ENCODE measurements at places on chromosomes 3 and 15.

- DNase-seq = peak; percentile 56
Measured at GRCh38 chr3:152524198-152525140, 255.7 kb downstream of the MBNL1 start.

DNA sequence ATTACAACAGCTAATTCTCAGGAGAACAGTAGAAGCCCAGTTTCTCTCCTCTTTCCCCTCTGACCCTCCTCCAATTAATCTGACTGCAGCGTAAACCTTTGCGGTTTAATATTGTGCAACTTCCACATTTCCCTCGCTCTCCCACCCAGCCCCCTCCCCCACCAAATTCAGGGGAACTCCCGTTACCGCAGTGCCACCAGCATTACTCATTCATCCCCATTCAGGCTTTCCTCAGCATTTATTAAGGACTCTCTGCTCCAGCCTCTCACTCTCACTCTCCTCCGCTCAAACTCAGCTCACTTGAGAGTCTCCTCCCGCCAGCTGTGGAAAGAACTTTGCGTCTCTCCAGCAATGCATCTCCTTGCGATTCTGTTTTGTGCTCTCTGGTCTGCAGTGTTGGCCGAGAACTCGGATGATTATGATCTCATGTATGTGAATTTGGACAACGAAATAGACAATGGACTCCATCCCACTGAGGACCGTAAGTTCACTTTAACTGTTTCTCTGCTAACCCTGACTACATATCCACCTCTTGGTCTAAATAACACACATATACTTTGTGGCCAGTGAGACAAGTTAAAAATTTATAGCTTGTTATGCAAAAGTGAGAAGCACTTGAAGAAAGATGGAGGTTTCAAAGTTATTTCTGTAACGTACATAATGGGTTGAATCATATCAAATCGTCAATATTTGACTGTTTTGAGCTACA, at the start of gene PTX3:
Gene PTX3, plus strand, starts transcription at position 268 of the 709 bp plus-strand sequence. Its CDS starts 84 bp downstream, at position 352.
- no peak for DNase-seq

DNA sequence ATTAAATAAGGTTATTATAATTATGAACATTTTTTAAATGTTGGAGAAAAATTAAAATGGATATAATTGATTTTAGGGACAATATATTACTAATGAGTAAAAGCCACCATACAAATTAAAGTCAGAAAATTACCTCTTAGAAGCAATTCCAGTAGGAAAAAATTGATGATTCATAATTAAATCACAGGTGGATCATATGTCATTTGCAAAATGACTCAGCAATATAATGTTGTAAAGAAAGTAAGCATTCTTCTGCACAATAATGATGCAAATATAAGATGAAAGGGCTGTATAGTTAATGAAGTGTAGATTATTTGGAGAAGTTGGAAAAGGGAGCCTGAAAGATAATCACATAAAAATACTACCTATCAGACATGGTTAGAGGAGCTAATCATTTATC, 25.8 kb downstream of the ZPLD1 start:
- DNase-seq = no peak

- no peak for DNase-seq
Measured at GRCh38 chr15:79089331-79089889, 1.2 kb downstream of the RASGRF1 start.

GRCh38 chr3:73257186-73257585, 195.7 kb downstream of the EBLN2 start:
- no peak for DNase-seq

- DNase-seq = no peak
Measured at GRCh38 chr3:75296858-75297257, 367.3 kb upstream of the FRG2C start.

- DNase-seq = no peak
Measured at GRCh38 chr15:88334436-88334835, 77.9 kb upstream of the NTRK3 start.

- no peak for DNase-seq
Measured at GRCh38 chr3:126511291-126511690, 6.3 kb downstream of the UROC1 start.

DNA sequence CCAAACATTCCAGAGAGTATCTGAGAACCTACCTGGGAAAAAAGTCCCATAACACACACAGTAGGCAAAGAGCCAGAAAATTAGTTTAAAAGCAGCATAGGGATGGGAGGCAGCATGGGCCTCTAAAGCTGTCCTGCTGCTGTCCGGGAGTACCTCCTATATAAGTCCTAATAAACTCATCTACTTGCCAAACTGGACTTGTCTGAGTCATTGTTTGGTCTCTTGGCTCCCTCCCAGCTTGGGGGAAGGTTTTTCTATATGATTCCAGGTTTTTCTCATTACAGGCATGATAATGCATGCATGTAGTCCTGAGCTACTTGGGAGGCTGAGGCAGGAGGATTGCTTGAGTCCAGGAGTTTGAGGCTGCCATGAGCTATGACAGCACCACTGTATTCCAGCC, 17.5 kb upstream of the HACD2 start:
- no peak for DNase-seq

- DNase-seq = no peak
Measured at GRCh38 chr3:123335007-123335670, 113.8 kb downstream of the ADCY5 start.

DNA sequence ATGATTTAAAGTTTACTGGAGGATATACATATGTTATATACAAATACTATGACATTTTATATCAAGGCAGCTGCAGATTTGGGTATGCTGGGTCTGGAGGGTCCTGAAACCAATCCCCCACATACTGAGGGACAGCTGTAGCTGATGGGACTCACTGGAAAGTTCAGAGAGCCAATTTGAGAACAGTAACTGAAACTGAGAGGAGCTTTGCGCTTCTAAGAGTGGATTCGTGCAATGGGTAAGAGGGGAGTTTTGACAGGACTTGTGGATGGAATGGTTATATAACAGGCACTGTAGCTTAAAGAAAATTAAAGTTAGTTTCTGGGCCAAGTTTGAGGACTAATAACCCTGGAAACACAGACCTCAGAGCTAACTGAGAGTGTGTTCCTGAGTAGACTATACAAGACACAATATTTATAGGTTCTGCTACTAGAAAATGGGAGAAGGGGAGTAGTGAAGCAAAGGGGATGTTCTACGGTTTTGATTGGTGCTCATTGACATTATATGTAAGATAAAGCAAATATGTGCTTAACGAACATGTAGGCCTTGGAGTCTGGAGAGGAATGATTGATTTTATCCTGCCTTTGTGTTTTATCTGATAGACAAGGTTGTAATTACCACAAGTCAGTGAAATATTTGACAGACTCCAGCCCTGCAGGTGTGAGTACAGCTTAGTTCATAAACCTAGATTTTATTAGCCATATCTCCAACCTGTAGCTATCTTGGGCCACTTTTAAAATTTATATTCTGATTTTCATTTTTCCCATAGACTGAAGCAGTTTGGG, 4.8 kb upstream of the ZMAT3 start:
- DNase-seq = no peak

GRCh38 chr3:59817511-59817910, 767.7 kb upstream of the CFAP20DC start:
- no peak for DNase-seq

- DNase-seq = no peak
Measured at GRCh38 chr3:133963657-133964396, 65.9 kb downstream of the SLCO2A1 start.

- DNase-seq = no peak
Measured at GRCh38 chr3:171404376-171404967, 55.7 kb downstream of the TNIK start.

GRCh38 chr15:59892985-59893384, 111.1 kb upstream of the FOXB1 start:
- DNase-seq = no peak

DNA sequence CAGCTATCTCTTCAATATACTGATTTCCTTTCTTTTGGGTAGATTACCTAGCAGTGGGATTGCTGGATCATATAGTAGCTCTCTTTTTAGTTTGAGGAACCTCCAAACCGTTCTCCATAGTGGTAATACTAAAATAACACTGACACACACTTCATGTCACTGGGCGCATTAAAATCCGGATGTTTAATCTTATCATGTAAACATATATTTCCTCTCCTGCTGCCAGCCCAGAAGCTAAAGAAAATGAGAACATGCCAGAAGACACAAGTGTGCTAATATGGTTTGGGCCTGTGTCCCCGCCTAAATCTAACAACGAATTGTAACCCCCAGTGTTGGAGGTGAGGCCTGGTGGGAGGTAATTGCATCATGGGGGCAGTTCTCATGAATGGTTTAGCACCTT, 23.6 kb upstream of the KCNMB2 start:
- DNase-seq = no peak

GRCh38 chr3:122957707-122958689, 69.6 kb downstream of the SEMA5B start:
- no peak for DNase-seq

- DNase-seq = no peak
Measured at GRCh38 chr3:196931828-196932587, 10.3 kb downstream of the NCBP2 start.

DNA sequence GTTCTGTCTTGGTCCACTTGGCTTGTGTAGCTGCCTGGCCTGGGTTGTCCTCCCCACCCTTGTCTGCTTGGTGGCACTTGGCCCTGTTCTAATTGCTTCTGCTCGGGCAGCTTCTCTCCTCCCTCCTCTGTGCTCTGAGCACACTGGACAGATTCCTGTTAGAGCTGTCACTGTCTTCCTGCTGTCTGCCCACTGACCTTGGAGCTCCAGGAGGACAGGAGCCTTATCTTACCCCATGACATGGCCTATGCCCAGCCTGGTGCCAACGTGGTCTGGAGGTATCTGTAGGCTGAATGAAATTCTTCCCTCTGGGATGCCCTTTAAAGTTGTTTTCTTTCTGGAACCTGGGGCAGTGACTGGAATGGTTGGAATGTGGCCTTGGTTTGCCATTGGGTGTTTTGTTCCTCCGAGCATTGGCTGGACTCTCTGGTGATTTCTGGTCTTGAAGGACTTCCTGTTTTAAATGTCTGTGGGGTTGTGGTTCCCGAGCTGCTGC, 94.1 kb downstream of the FAM43A start:
- no peak for DNase-seq

- DNase-seq = no peak
Measured at GRCh38 chr3:55246033-55246432, 241.1 kb downstream of the WNT5A start.

DNA sequence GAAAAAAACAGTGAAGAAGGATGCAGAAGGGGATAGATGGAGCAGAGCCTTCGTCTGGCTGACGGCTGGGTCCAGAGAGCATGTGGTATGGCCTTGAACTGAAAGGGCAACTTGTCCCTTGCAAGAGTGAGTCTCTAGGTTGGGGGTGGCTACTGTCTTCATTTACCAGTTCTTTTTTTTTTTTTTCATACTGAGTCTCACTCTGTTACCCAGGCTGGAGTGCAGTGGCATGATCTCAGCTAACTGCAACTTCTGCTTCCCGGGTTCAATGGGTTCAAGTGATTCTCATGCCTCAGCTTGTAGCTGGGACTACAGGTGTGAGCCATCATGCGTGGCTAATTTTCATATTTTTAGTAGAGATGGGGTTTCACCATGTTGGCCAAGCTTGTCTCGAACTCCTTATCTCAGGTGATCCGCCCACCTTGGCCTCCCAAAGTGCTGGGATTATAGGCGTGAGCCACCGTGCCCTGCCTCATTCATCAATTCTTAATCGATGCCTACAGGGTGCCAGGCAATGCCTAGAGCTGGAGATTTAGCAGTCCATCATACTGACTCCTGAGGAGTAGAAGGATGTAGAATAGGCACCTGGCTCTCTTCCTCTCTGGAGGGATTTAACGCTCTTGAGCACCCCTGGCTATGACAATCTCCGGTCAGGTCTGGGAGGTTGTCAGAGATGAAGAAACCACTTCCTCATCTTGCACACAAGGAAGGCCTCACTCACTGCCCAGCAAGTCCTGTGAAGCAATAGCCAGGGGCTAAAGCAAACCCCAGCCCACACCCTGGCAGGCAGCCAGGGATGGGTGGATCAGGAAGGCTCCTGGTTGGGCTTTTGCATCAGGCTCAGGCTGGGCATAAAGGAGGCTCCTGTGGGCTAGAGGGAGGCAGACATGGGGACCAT, at the start of gene CAMP:
Gene CAMP, plus strand, starts transcription at position 880 of the 898 bp plus-strand sequence. Its CDS starts 17 bp downstream, at position 897.
- peak; percentile 44 for DNase-seq

GRCh38 chr3:189588475-189589178, 42.6 kb upstream of the TP63 start:
- DNase-seq = no peak

DNA sequence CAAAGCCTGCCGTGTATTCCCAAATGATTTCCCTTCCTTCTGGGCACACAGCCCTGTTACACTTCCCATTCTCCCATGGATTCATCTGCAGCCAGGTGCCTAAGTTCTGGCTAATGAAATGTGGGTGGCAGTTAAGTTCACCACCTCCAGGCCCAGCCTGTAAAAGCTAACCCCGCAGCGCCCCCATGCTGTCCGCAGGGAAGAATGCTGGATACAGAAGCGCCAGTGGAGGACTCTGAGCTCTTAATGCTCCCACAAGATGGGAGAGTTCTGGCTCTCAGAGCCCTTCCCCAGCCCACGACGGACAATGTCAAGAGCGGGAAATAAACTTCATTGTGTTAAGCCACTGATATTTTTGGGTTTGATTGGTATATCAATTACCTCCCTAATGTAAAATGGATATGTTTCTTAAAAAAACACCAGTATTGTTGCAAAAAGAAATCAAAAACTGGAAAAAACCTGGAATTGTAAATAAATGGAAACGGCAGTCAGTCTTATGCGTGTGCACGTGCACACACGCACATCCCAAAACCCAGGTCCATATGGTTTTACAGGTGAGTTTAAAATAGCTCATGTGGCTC, 37.7 kb upstream of the FGD5 start:
- DNase-seq = no peak

GRCh38 chr3:170992854-170993253, 33.7 kb downstream of the SLC2A2 start:
- DNase-seq = no peak

- DNase-seq = no peak
Measured at GRCh38 chr15:89845305-89845893, 30.7 kb upstream of the ANPEP start.

GRCh38 chr15:42194513-42194912, 13.6 kb downstream of the VPS39 start:
- no peak for DNase-seq

DNA sequence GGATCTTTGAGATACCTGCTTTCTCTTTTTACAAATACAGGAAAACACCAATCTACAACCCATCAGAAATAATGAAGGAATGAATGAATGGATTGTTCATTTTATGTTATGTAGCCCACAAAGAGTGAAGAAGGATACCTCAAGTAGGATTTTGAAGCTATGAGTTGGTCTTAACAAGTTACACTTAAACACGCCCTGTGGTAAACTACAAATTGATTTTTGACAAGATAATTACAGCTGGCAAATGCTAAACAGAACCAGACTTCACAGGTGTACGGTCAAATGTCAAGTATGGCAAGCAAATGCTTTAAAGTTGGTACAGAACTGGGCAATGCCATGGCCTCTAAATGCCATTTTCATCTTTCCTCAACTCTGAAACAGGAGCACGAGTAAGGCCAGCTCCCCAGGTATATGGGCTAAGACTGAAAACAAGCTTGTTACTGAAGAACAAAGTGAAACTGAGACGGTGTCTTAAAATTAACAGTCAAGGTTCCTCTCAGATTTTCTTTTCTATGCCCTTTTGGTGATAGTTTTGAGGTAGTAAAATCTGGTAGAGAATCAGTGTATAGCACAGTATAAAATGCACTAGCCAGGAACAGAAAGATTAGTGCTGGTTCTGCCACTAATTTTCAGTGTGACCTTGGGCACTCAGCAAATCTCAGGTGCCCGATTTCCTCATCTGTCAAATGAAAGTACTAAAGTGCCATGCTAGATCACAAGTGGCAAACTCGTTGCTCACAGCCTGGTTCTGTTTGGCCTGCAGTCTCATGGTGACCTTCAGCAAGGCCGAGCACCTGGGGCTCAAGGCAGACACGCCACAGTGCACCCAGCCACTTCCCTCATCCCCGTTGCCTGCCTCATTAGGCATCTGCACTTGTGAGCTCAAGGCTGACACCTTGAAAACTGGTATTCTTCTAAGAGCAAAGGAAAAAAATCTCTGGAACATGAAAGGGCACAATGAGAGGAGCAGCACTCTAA, 9.5 kb downstream of the RUVBL1 start:
- DNase-seq = no peak

All from NCI-H345 (cell line).